ENCODE measurements at places on chromosomes 1 and 21.

DNA sequence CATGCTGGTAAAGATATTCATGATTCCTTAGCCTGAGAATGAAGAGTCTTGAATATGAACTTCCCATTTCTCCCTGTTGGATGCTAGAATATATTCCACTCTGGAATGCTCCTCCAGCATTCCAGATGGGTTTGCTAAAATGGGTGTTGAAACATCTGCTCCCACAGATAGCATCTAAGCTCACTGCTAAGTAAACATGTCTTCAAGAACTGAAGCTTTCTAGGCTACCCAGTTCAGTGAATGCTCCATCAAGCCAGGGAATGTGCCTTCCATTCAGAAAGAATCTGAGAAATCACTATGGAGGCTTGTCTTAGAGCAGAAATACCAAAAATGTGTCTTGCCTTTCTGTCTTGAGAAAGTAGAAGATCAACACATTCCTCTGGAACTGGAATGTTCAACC lies 81.1 kb downstream of the TNFSF18 start:
- no peak for DNase-seq

DNA sequence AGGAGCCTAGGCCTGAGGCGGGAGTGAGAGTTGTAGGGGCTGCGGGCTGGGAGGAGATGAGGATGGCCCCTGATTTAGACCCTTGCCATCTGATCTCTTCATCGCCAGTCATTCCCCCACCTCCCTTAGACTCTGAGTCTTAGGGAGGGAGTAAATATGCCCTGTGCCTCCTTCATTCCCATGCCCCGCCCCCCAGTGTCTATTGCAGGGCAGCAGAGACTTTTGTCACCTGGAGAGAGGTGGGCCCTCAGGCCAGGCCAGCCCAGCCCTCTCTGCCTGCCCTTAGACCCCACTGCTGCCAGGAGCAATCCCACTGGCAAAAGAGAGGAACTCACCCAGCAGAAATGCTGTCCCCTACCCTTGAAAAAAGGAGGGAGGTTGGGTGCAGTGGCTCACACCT lies 3.2 kb upstream of the MFAP2 start:
- DNase-seq: no peak

GRCh38 chr1:61233121-61233660 lies 150.8 kb downstream of the NFIA start:
- DNase-seq: no peak

DNA sequence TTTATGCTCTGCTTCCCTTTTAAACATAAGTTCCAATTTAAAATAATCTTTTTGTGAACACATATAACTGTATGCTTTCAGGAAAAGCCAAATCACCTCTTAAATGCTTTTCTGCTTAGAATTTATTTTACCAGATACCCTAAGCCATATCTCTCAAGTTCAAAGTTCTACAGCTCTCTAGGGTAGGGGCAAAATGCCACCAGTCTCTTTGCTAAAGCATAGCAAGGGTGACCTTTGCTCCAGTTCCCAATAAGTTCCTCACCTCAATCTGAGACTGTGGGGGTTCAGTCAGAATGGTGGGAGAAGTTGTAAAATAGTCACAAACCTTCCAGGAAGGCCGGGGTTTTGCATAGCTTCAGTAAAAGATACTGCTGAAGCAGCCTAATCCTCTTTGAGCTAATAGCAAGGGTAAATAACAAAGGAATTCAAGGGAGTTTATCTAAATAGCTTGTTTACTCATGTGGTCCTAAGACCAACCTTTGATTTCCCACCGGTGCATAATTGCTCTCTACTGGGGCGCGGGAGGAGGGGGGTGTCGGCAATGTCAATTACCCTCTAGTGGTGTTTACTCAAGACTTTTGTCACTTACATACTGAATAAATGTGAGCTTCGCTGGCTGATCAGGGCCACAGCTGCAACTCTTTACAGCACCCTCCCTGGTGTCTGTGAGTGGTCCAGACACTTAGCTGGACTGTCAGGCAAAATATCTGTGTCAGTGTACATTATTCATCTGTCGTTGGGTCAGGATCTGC lies 1376.2 kb downstream of the NCAM2 start:
- DNase-seq: no peak
